ENCODE measurements at places on chromosomes 7 and 10.

DNA sequence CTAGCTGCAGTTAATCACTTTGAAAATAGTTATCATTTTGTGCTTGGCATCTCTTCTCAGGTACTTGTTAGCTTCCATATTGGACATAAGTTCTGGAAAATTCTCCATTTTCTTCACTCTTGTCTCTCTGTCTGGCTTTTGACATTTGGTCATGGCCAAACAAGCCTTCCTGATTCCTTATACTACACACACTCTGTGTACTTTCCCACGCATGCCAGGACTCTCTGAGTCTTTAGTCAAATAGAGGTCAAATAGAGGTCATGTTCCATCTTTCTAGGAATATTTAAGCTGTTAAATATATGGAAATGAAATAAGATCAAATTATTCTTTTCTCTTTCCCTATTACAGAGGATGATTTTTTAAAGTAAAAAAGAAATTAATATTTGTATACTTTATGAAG is 235.5 kb upstream of the PLXDC2 start:
- DNase-seq, result no peak

GRCh38 chr7:22357311-22358175 is 589 bp upstream of the RAPGEF5 start:
- no peak for DNase-seq

DNA sequence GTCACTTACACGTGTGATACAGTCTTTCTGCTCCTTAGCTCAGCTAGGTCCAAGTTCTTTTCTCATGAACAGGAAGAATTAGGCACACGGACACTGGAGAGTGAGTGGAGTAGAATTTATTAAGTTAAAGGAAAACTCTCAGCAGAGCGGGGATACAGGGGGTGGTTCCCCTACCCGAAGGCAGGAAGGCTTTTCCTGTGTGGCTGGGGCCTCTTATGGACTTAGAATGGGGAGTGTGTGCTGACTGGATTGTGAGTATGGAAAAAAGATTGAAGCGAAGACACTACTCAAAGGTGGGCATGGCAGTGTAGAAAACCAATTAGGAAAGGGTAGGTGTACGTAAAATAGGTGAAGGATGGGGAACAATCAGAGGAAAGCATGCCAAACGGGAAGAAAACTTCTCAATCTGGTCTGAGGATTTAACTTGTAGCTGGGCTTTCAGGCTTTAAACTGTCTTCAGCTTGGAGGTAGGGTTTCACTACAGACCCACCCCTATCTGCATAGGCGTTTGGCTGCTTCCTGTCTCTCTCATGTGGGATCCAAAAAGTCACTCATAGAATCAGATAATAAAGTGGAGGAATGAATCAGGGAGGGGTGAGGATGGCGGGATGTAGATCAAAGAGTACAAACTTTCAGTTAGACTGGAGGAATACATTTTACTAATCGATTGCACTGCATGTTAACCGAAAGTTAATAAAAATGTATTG is 104.2 kb downstream of the ANKRD7 start:
- DNase-seq, result no peak

- no peak for DNase-seq
These were observed 378.5 kb downstream of the TCERG1L start for GRCh38 chr10:130933008-130933390.

DNA sequence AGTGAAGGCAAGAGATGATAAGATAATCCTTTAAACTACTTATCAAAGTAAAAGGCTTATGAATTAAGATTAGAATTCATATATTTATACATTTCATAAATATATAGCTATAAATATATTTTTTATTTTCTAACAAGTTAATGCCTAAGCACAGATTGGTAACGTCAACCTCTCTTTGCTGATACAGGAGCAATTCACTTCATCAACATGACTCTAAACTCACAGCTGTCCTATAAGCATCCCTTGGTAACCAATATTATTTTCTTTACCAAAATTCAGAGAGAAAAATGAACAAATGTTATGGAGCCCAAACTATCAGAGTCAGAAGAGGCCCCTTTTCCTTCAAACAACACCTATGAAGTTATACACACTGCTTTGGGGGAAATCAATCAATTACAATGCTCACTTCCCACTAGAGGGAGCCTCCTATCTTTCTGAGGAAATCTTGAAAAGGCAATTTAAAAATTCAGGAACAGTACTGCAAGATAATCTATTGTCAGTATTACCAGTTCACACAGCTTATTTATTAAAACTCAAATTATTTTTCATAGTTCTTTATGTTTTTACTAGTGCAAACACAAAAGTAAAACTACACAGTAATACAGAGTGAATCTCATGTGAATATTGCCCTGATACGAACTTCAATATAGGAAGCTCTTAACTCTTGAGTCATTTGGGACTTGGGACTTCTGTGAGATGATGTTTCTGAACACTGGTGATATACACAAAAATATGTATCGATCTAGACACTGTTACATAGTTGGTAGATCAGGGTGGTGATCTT is 51.0 kb upstream of the NOBOX start:
- no peak for DNase-seq

GRCh38 chr7:101538596-101539459 is 90.3 kb downstream of the MYL10 start:
- DNase-seq, result peak; percentile 35

DNA sequence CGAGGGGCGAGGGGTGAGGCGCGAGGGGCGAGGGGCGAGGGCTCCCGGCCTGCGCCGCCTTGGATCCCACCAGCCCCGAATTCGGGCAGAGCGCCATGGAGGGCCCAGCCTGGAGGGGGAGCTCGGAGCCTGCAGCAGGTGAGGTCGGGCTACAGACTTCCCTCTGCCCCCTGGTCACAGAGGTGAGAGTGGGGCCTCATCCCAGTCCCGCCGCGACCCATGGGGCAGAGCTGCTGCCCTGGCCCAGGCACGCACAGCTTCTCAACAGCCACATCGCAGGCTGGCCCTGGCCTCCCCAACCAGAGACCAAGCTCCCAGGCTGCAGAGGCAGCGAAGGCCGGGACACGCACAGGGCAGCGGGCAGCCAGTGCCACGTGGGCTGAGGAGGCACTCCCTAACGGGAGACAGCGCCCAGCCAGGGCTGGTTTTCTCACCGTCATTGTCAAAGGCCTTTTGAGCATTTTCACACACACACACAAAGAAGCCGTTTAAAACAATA is 191.8 kb downstream of the PTPRN2 start:
- no peak for DNase-seq

DNA sequence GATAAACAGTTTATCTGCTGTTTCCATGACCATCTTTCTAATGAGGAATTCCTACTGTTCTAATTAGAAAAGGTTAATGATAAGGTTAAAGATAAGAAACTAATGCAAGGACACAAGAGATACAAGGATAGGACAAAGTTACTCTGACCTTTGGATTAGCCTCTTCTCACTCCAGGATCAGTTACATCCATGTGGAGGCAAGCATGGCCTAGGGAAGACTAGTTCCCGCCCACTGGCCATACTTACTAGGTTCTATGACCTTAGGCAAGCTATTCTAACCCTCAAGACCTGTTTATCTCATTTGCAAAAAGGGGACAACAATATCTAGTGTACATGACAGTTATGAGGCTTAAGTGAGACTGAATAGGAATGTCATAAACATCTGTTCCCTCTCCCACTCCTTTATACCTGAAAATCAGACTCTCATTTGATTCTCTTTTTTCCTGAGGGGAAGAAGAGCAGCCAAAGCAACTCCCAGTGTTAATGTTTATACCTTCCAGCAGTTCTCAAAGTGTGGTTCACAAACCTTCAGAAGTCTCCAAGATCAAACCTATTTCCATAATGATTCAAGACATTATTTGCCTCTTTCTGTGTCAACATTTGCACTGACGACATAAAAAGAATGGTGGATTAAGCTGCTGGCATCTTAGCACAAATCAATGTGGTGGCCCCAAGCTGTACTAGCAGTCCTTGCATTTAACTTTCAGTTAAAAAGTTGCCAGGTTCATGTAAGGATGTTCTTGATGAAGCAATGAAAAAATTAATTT is 72.0 kb downstream of the SRPK2 start:
- no peak for DNase-seq

DNA sequence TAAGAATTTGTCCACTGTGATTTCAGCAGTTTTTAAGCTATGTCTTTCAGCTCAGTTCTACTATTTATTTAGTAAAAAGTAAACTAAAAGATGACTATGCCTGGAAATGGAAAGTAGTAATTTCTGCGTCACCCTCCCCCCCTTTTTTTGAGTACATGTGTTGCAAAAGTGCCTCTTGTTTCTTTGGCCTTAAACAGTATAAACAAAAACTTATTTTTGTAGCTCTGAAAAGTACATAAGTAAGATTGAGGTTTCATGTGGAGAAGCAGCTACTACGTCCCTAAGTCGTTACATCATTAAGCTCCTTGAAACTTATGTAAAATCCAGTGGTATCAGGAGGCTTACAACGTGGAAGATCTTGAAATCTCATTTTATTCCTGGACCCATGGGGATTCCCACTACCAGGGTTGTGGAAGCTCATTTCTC is 46.3 kb upstream of the HBP1 start:
- no peak for DNase-seq

DNA sequence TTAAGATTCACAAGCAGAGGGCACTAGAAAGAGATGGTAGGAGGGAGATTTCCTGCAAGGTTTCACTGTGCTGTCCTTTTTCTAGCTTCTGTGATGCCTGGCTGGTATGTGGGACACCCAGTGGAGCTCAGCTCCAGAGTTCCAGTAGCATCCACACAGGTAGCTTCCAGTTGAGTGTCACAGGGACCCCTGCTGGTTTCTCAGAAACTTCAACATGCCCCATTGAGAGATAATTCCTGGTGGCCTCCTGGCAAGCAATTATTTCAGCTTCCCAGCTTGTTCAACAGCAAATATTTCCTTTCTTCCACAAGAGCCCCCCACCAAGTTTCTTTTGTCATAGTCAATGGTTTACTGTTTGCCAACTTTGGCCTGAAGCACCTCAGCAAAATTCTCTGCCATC is 858.7 kb downstream of the REEP3 start:
- DNase-seq, result no peak

GRCh38 chr7:153381275-153382040 is 621.9 kb downstream of the ACTR3B start:
- no peak for DNase-seq

- DNase-seq, result no peak
These were observed 152.2 kb upstream of the TCF7L2 start for GRCh38 chr10:112797855-112798254.

GRCh38 chr7:157876469-157877285 is 539.9 kb downstream of the DNAJB6 start:
- DNase-seq, result no peak

DNA sequence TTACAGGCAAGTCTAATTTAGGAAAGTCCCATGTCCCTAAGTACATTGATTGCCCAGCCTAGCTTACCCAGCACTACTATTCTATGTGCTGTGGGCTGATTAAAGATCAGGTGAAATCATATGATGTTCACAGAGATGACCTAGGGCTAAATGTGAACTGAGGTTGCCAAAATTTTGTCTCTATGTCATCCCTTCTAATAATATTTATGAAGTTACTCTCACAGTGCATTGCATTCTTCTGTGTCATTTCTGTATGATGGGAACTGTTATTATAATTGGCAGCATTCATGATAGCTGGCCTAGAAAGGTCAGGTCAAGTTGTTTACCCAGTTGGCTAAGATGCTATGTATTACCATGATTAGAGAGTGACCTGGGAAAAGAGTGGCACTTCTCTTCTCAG is 2.8 kb upstream of the PDK4 start:
- DNase-seq, result no peak

DNA sequence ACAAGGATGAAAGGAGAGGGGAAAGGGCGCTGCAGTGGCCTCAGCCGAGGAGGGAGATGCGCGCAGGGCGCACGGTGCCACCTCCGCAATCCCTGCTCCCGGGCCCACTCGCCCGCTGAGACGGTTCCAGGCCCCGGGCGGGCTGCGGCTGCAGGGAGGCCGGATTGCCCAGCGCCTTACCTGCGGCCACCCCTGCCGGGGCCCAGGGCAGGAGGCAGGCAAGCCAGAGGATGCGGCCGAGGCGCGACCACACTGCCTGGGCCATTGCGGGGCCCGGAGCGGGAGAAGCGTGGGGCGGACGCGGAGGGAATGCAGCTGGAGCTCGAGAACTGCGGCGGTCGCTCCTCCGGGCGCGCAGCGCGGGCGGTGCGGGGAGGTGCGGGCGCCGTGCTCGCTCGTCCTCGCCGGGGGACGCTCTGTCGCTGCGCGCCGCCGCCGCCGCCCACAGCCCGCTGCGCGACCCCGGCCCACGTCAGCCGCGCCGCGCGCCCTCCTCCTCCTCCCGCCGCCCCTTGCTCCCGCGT is at the start of gene TMEM130:
Gene TMEM130, minus strand, starts transcription at position 418 of the 524 bp plus-strand sequence. Its CDS starts 153 bp downstream, at position 265.
- no peak for DNase-seq

DNA sequence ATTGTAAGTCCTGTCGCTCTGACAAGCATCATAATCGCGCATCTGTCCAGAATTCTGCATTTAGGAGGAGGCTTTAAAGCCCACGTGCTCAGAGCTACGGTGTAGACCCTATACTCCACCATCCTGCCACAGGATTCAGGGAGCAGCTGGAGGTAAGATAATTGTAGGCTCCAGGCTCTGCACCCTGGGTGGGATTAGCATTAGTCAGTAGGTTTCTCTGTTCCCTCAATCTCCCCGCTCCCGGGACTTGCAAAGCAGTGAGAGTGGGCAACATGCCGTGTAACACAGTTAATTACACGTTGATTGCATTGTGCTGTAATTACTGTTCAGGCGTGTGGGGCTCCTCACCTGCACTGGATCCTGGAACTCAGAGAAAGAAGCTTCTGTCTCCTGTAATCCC is 89.3 kb upstream of the CUX1 start:
- DNase-seq, result no peak

DNA sequence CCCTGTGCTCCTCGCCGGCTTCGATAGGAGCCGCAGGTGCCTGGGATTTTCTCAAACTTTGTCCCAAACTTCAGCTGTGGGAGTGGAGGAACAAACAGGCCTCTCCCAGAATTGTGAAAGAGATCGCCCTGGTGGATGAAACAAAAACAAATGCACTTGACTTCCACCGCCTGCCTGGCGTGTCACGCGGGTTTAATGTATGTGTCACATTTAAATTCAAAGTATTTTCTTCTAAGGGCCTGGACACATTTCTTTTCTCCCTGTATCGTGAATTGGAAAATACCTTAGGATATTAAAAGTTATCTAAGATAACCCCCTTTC is 694 bp upstream of the WASL start:
- no peak for DNase-seq

- DNase-seq, result no peak
These were observed 107.2 kb downstream of the SPDYE5 start for GRCh38 chr7:75599244-75599781.
